NCI-H526 treated with DMSO at 0.1 percent for 48 hours (cell line): ENCODE measurements at places on chromosomes 7 and 10.

DNA sequence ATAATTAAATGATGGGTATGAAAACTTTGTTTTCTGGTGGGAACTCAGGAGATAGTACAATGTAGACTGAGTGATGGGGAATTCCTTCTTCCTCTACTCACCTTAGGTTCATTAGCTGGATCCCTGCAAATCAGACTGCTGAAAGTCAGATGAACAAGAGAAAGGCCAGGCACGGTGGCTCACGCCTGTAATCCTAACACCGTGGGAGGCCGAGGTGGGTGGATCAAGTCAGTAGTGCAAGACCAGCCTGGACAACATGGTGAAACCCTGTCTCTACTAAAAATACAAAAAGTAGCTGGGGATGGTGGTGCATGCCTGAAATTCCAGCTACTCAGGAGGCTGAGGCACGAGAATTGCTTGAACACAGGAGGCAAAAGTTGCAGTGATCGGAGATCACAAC is 28.7 kb upstream of the ST8SIA6 start:
- no peak for DNase-seq

- DNase-seq = no peak
These were observed 278.1 kb downstream of the MAGI2 start for GRCh38 chr7:79175374-79175773.

GRCh38 chr7:104150470-104150869 is 57.3 kb downstream of the ORC5 start:
- DNase-seq = no peak

- DNase-seq = no peak
These were observed 41.4 kb downstream of the TOMM7 start for GRCh38 chr7:22781230-22781711.

- no peak for DNase-seq
These were observed 51.0 kb upstream of the OSBPL3 start for GRCh38 chr7:25031007-25031406.

- DNase-seq = no peak
These were observed 16.1 kb downstream of the SNX10 start for GRCh38 chr7:26307791-26308190.

DNA sequence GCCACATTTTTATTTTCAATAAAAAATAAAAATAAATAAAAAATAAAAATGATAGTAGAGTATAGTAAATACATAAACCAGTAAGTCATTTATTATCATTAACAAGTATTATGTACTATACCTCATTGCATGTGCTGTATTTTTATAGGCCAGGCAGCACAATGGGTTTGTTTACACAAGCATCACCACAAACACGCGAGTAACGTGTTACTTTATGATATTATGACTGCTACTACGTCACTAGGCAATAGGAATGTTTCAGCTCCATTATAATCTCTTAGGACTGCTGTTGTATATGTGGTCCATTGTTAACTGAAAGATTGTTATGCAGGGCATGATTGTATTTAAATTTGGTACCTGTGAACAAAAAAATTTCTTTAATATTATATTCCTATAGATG is 20.8 kb upstream of the SDHAF3 start:
- no peak for DNase-seq

GRCh38 chr10:10294881-10295529 is 722.7 kb upstream of the CELF2 start:
- DNase-seq = no peak

DNA sequence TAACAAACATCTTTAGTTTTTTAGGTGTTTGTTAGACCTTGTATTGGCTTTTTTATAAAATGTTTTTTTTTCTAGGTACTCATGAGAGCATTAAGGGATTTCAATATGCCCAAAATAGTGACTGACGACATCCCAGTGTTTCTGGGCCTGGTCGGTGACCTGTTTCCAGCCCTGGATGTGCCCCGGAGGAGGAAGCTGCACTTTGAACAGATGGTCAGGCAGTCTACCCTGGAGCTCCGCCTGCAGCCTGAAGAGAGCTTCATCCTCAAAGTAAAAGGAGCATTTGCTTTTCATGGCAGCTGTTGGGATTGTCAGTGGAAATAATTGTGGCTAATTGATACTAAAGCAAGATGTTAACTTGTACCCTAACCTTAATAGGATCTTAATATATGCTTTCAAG is 161.5 kb downstream of the DNAH11 start:
- no peak for DNase-seq

GRCh38 chr7:68700414-68700813 is 897.9 kb upstream of the AUTS2 start:
- DNase-seq = no peak

GRCh38 chr7:68200051-68200670 is 1203.5 kb downstream of the TYW1 start:
- DNase-seq = no peak

- no peak for DNase-seq
These were observed 7.1 kb downstream of the CABCOCO1 start for GRCh38 chr10:61669849-61670248.

DNA sequence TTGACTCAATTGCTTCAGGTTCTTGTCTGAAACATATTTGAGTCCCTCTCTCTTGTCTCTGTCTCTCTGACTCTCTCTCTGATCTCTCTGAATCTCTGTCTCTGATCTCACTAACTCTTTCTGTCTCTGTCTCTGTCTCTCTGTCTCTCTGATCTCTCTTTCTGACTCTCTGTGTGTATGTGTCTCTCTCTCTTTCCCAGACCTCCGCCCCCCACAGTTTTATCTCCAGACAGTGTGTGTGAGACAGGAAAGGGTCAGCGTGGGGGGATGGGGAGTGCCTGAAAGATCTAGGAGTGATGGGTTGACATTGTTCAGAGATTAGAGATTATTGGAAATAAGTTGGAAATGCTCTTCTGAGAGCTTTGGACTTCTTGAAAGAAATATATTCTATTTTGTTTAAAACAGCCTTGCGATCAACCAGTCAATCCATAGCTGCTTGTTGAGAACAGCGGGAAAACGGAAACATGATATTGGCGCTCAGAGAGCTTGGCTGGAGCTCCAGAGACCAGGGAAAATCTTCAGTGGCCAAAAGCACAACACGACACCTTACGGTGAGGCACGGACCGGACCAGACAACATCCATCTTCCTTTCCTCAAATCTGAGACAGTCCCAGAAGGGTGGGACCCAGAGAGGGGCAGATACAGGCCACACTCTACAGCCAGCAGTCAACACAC is 35.5 kb downstream of the CALML3 start:
- DNase-seq = no peak

- DNase-seq = peak; percentile 0
These were observed 27.1 kb downstream of the NMT2 start for GRCh38 chr10:15141136-15142054.
